Skeletal muscle cell (primary cell): ENCODE measurements at places on chromosomes 11 and 22.

- no peak for DNase-seq
Measured at GRCh38 chr22:48373626-48374173, 1454.0 kb downstream of the BRD1 start.

DNA sequence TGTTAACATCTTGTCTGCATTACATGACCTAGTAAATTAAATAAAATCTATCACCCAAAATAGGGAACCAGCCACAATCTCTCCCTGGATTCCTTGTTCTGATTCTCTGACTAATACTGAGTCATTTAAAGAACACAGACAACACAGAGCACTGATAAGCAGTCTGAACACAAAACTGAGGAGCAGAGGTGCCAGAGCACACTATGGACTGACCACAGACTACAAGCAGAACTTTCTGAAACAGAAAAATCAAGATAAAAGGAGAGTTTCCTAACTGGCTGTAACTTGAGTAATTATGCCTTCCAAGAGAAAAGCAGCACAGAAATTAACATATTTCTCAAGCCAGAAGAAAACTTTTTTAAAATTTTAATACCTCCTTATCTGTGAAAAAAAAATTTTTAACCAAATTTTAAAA, 128.8 kb downstream of the SGSM3 start:
- peak; percentile 95 for DNase-seq

DNA sequence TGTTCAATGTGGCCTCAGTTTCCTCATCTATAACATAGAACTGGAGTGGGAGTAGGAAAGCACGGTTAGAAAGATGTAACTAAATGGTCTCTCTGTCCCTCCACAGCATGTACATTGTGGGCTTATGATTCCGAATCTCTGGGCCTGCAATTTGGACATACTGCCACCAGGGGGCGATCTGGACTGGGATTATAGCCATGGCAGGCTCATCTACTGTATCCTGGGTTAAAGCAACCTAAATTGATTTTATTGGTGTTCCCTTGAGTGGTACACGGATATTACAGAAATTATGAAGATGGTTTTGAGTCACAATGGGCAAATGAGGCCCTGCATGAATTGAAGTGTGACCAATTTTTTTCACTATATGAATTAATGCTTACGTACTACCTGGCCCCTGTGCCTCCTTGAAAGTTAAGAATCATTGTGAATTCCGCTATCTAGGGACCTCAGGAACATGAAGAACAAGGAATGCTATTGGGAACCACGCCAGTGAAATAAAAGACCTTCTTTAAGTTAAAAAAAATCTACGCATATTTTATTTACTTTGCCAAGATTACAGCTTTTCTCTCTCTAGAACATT, 32.9 kb downstream of the TST start:
- DNase-seq = no peak

DNA sequence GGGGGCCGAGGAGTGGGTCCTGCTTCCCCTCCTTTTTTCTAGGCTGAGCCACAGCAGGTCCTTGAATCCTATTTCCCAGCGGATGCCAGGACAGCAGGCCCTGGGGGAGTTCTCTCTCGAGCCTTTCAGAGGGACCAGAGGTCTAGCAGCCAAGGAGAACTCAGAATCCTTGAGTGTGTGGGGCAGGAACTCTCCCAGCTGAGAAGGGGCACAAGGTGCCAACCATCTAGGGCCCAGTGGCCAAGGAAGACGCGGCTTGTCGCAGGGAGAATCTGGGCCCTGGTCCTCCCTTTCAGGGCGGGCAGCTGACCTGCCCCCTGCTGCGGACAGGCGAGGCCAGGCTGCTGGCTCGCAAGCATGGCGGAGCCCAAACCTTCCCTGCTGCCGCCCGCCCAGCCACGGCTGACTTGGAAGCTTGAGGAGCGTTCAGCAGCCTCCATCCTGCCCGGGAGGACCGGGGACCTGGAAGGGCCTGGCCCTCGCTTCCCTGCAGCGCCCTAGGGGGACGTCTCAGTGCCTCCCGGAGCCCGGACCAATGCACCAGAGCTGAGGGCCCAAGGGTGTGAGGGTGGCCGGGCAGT, 972 bp upstream of the TSSC4 start:
- no peak for DNase-seq

GRCh38 chr11:121683791-121684190, 231.0 kb upstream of the SORL1-AS1 start:
- DNase-seq = no peak

DNA sequence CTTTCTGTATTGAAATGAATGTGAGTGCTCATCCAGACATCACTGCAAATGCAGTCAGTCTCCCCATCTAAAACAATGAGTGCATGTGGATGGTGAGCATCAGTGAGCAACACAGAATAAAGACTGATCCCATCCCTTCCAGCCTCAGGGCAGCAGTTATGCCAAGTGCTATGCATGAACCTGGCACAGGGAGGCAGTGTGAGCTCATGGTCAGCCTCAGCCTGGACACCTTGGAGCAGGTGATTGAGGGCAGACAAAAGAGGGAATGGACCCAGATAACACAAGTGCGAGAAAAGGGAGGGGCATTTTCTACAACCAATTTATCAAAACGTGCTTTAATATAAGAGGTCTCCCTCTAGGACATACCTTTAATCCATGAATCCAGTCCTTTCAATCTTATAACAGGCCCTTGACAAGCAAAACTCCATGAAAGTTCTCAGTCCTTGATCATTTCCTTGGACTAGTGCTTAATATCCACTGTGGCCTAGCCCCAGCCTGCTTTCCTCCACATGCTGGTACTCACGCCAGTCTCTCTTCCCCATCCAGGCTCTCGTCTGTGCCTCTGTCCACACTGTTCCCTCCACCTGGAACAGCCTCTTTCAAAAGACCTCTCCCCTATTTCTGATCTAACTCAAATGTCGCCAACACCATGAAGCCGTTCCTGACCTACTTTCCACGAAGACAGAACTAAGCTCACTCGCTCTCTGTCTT, 50.5 kb upstream of the LRRC55 start:
- no peak for DNase-seq

DNA sequence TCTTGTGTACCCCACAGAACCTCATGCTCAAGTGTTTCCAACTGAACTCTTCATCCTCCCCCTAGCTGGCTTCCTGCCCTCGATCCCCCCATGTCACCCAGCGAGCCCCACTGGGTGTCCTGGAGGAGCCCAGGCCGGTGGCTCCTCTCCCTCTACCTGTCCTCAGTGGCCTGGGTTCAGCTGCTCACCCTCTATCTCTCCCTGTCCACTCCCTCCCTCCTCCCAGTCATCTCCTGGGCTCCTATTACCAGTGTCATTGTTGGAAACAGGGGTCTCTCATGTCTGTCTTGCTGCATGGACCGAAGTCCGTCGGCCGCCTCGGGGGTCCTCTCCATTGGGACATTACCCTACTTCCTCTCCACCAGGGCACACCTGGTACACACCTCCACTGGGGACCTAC, 12.9 kb upstream of the MPPED1 start:
- no peak for DNase-seq

- no peak for DNase-seq
Measured at GRCh38 chr22:20644071-20644642, 129.8 kb upstream of the SERPIND1 start.

DNA sequence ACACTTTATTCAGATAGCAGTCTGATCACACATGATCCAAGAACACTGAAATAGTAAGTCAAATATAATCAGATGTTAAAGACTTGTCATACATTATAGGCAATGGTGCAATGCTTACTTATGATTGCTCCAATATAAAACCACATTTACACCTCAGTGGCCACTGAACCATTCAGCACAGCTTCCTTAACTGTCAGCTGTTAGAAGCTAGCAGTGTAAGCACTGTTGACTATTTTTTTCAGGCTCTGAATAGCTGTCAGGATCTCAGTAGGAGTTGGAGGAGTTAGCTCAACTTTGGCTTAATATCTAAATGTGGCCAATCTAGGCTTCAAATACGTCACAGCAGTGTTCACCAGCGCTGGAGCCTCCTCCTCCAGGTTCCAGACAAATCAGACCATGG, 36.6 kb downstream of the METTL15 start:
- DNase-seq = peak; percentile 25

- no peak for DNase-seq
Measured at GRCh38 chr11:35874751-35875450, 69.0 kb upstream of the LDLRAD3 start.

DNA sequence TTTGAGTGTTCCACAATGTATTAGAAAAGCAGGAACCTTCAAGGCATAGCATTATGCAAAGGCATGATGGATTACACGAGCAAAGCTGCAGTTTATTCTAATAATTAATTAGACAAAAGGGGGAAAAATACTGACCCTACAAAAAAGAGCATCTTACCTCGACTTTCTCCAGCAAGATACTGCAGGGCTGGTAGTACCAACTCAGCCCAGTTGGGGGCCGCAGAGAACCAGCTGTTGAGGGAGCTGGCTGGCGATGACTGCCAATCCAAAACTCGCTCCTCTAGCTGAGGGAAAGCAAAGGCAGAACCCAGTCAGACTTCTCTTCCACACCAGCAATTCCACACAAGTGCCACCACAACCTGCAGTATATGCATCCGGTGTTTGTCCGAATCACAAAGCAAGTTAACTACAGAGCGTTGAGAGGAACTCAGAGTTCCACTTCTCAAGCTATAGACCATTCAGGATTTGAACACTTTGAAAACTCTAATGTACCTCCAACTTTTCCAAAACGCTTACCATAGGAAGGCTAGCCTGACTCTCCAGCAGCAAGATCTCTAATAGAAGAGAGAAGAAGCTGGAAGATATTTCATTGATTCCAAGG, 13.7 kb downstream of the NFRKB start:
- no peak for DNase-seq

GRCh38 chr11:85776951-85777602, 33.9 kb downstream of the SYTL2 start:
- no peak for DNase-seq

- no peak for DNase-seq
Measured at GRCh38 chr11:68199295-68199987, 13.7 kb downstream of the KMT5B start.

- peak; percentile 44 for DNase-seq
Measured at GRCh38 chr11:36456156-36456555, 53.9 kb downstream of the TRAF6 start.

GRCh38 chr11:108929241-108929640, 264.4 kb downstream of the DDX10 start:
- DNase-seq = peak; percentile 94

DNA sequence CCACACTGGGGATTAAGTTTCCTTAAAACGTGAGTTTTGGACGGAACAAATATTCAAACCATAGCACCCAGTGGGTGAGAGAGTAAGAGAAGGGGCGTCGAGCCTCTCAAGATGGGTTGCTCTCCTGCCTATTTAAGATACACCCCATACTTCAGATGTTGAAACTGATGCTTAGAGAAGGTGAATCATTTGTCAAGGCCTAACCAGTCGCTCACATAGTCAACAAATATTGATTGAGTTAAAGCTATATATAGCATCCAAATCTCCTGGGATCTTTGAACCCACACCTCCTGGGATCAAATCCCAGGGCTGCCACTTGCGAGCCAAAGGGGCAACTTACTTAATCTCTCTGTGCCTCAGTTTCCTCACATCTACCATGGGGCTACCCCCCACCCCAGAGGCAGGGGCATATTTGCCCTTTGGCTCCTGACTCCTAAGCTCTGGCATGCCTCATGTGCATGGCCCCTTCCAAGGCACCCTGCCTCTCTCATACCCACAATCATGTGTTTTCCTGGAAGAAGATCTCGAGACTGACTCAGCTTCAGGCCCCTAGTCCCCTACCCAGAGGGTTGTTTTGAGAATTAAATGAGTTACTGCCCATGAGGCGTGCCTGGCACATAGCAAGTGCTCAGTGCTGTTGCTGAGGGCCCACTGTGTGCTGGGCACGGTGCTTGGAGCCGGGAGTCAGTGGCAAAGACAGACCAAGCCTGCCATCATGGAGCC, 19.0 kb upstream of the PDGFB start:
- no peak for DNase-seq

DNA sequence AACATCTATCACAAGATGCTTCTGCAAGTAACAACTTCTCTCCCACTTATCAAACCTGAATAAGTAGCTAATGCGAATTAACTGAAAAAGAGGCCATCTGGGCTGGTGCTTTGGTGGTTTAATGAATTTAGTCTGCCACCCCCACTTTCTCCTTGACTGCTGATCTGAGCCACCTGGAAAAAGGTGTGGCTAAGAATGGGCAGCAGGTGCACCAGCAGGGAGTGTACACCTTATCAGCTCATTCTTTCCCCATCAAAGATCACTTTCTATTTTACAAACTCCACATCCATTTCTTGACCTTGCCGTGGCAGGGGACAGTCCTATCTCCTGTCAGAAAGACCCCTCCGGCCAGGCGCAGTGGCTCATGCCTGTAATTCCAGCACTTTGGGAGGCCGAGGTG, 6.5 kb downstream of the RFPL3 start:
- DNase-seq = no peak

DNA sequence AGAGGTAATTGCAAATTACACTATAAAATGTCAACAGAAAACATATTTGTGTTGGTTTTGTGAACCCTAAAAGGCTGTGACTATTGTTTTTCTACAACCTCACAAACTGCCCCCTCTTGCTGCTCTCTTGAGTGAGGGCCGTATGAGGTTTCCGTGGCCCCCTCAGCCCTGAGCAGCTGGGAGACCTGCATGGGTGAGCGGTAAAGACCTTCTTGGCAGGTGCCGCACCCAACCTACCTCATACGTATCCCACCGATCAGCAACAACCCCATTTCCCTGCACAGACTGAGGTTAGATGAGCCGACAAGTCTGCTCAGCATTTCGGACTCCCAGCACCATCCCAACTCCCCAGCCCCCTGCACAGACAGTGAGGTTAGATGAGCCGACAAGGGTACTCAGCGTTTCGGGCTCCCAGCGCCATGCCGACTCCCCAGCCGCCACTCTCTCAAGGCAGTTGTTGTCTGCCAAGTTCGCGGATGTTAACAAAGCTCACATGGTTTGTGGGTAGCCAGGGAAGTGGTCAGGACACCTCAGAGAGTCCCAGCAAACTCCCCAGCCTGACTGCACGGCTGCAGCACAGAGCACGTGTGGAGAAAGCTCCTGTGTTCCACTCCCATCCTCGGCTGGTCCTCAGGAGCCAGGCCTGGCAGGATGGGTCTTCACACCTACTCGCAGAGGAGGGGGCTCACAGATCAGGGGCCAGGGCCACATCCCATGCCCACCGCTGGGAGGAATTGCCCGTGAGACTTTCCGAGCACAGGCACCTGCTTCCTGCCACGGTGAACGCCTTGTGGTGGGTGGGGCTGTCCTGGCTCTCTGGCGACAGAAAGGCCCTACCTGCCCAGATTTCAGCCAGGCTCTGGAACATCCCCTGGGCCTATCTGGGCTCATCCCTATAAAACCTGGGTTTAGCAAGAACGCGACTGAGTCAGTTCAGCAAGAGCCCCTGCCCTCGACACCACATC, 502.9 kb downstream of the BRD1 start:
- no peak for DNase-seq

GRCh38 chr11:100640071-100640470, 47.0 kb upstream of the ARHGAP42 start:
- DNase-seq = no peak

GRCh38 chr22:49646876-49647275, 180.8 kb downstream of the BRD1 start:
- no peak for DNase-seq

DNA sequence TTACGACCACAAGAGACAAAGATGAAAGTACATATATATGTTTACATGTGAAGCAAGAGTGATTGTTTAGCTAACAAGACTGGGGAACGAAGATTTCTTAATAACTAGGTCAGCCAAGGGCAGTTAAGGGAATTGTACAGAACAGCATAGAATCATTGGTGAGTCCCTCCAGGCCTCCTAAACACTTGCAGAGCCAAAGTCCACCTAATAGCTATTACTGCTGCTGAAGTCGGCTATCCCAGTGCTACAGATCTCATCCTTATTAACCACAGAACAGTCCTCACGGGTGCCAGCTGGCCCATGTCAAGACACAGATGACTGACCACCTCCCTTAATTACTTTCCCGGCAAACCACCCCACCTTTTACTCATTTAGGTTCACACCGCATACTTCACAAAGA, 68.5 kb upstream of the OPCML start:
- no peak for DNase-seq

GRCh38 chr11:45833761-45834160, 13.5 kb upstream of the CRY2 start:
- DNase-seq = no peak
